ENCODE measurements at places on chromosomes 5 and 9. TPM values are rescaled to one million over a fixed set of nuclear protein-coding genes. Genes with fewer than 3 reads are reported as not detected.

- H3K36me3 ChIP-seq = no peaks in the 10 kb centered on the region
- H3K4me3 ChIP-seq = no peak overlapping the region
- DNase-seq = no peak
- peaks cover 3% of the 10 kb centered on the region for H3K4me1 ChIP-seq
- H3K27me3 ChIP-seq = peaks cover 16% of the 10 kb centered on the region
- H3K27ac ChIP-seq = no peak overlapping the region
Measured at GRCh38 chr5:1649554-1649953, 125.8 kb upstream of the LPCAT1 start.

DNA sequence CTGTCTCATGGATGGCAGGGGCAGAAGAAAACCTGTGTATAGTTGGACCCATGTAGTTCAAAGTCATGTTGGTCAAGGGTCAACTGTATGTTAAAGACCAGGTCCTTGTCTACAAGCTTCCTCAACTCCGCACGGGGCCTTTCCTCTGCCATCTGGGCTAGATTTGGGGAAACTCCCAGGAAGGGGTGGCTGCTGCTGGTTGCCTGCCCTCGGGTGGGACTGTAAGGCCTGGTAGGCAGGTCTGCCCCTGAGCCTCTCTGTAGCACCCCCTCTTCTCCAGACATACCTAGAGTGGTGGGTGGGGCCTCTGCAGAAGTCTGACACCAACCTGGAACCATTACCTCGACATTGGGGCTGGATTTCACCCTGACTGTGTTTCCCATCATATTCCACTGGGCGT lies 15.2 kb downstream of the ENHO start:
- no peak overlapping the region for H3K4me3 ChIP-seq
- H3K4me1 ChIP-seq = peaks cover 7% of the 10 kb centered on the region
- no peak overlapping the region for H3K27ac ChIP-seq
- no peaks in the 10 kb centered on the region for H3K36me3 ChIP-seq
- DNase-seq = no peak

- no peaks in the 10 kb centered on the region for H3K27me3 ChIP-seq
- DNase-seq = no peak
- H3K4me3 ChIP-seq = no peak overlapping the region
Measured at GRCh38 chr9:121784731-121785411, 133.4 kb downstream of the DAB2IP start.

Gene GFI1B
- not detected for total RNA-seq

Gene MCTP1
- 45.9 TPM for total RNA-seq

Gene RNF183
- total RNA-seq = not detected
